Kidney (tissue), 22 donors: ENCODE measurements at places on chromosomes 5 and 9. TPM values are rescaled to one million over a fixed set of nuclear protein-coding genes. Genes with fewer than 3 reads are reported as not detected.

ANKRD55 gene
- 0.26 TPM for polyA plus RNA-seq

ERAP2 gene
- 13.8 TPM for polyA plus RNA-seq

ANKRD18A gene
- polyA plus RNA-seq = 2.4 TPM

DNA sequence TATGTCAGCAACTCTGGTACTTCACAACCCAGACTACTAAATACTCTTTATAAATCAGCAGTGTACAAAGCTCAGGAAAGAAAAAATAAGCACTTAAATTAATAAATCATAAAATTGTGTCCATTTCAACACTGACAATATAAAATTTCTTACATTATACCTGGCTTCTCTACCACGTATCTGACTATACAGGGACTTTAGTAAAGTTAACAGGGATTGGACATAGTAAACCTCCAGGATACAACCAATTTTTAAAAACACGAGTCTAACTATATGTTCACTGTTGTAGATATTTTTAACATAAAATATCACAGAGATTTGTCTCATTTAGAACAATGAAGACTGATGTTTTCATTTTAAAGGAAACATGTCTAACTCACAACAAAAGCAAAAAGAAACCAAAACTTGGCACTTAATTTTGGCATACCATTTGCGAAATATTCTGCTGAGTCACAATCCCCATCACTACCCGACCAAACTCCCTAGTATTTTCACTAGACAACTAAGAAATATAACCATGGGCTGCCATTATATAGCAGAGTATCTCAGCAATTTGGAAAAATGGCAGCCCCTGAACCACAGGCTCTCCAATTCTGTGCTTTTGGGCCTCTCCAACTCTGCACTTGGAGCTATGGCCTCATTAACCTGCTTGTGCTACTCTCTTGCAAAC is 14.4 kb downstream of the FAM169A start:
- H3K27ac ChIP-seq = no peak overlapping the region
- H3K4me1 ChIP-seq = no peaks in the 10 kb centered on the region
- H3K36me3 ChIP-seq = no peaks in the 10 kb centered on the region
- no peak for DNase-seq
- H3K27me3 ChIP-seq = no peaks in the 10 kb centered on the region

- H3K27me3 ChIP-seq = no peaks in the 10 kb centered on the region
- H3K4me1 ChIP-seq = no peaks in the 10 kb centered on the region
- no peaks in the 10 kb centered on the region for H3K36me3 ChIP-seq
These were observed 17.4 kb downstream of the FRMPD1 start for GRCh38 chr9:37668116-37668601.

GRCh38 chr5:135157421-135158313 is 123.6 kb upstream of the PITX1 start:
- H3K27me3 ChIP-seq = no peaks in the 10 kb centered on the region
- no peaks in the 10 kb centered on the region for H3K36me3 ChIP-seq
- no peak overlapping the region for H3K27ac ChIP-seq
